ENCODE measurements at places on chromosomes 1 and 21.

- no peak for DNase-seq
Measured at GRCh38 chr1:118982821-118983557, 5.2 kb downstream of the TBX15 start.

- no peak for DNase-seq
Measured at GRCh38 chr1:184433956-184434502, 47.2 kb downstream of the C1orf21 start.

DNA sequence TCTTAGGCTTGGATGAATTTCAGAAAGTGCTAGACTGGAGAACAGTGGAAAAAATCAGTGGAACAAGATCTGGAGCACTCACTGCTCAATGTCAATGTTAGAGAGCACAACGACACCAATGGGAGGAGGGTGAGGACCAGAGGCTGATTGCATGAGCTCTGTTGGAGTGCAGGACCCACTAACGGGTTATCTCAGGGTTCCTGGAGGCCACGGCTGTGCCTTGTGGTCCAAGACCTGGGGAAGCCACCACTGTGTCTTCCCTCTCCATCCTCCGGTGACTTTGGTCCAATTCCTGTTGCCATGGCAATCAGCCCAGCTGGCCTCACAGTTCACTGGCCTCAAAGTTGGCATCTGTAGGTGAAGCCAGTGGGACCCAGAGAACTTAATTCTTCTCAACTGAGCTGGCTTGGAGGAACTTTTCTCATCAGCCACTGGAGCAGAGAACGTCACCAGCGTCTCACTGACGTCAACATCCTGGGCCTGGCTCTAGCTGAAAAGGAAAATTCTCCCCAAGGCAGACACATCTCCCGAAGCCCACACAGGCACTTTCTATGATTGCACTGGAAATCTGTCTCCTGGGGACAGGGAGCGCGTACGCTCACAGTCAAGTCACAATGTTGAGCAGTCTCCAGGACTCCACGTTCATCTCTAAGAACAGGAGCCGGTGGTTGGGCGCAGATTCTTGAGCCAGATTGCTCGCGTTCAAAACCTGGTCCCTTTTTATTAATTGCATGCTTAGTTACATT lies 21.9 kb upstream of the GPR157 start:
- no peak for DNase-seq

- no peak for DNase-seq
Measured at GRCh38 chr1:230700132-230700531, 13.8 kb downstream of the AGT start.

GRCh38 chr1:80363689-80364475 lies 1357.4 kb upstream of the ADGRL4 start:
- no peak for DNase-seq

DNA sequence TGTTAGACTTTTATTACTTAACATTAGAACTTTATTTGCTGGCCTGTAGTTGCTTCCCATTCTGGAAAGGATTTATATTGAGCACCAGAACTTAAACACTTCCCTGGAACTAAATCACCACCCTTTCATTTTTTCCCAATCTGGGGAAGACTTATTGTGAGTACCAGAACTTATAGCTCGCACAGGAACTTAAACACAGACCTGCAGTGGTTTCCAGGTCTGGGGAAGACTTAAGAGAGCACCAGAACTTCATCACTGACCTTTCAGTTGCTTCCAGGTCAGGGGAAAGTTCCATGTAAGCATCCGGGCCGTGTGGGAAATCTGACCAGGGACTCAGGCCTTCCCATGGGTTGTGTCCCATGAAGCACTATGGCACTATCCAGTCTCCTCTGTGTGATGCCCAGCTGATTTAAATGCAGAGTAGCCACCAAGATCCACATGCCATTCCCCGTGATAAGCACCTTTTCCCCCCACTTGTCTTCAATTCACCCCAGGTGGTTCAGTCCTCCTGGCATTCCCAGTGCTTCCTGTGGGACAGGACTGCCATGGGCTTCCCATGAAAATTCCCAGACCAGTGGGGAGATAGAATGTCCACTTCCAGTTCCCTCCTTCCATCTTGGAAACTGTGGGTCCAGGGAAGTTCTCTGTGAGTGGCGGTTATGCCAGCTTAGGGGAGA lies 48.9 kb downstream of the C4BPA start:
- no peak for DNase-seq

DNA sequence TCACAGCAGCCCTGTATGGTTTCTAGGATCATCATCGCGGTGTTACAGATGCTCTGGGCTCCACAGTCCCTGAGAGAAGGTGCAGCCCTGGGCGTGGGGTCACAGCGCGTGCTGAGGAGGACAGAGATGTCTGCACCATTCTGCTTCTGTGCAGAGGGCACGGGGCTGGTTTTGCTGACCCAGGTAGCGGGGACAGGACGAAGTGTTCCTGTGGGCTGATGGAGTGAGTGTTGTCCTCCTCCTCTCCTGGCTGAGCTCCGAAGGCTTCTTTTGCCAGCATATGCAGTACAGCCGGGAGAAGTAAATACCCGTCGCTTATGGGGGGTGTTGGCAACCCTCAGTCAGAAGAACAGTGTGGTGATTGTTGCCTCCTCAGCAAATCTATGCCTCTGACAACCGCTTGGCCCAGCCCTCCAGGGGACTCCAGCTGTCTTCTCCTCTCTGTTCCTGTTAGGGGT lies 101.5 kb downstream of the DDX20 start:
- no peak for DNase-seq

- DNase-seq, result no peak
Measured at GRCh38 chr21:44566403-44566802, 7.1 kb upstream of the KRTAP10-4 start.

DNA sequence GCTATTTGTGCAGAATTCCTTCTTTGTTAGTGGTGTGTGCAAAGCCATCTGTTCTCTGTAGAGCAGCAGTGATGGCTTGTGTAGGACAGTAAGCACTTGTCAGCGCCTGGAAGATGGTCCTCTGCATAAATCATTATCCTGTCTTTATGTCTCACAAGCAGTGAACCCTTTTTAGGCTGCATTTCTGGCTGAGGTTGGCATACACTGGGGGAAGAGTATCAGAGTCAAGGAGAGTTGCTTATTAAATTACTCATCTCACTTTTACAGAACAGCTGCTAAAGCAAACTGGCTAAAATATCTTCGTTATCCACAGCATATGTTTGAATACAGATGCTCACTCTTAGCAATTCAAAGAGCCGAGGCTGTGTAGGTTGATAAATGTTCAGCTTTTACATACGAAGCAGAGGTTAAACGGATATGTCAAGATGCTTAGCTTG lies 54.6 kb upstream of the NCAM2 start:
- no peak for DNase-seq

DNA sequence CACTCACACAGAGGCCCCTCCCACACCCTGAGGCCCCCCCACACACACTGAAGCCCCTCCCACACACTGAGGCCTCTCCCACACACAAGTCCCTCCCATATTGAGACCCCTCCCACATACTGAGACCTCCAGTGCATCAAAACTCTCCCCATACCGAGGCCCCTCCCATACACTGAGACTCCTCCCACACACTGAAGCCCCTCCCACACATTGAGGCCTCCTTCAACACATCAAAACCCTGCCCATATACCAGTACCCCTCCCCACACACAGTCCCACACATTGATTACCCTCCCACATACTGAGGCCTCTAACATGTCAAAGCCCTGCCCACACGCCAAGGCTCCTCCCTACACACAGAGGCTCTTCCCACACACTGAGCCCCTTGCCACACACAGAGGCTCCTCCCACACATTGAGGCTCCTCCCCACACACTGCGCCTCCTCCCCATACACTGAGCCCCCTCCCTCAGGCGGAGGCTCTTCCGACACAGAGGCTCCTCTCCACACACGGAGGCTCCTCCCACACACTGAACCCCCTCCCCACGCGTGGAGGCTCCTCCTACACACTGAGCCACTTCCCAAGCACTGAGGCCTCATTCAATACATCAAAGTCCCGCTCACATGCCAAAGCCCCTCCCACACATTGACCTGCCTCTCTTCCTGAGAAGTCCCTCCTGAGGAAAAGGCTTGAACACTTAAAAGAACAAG lies 392.3 kb downstream of the CAMTA1 start:
- DNase-seq, result no peak

DNA sequence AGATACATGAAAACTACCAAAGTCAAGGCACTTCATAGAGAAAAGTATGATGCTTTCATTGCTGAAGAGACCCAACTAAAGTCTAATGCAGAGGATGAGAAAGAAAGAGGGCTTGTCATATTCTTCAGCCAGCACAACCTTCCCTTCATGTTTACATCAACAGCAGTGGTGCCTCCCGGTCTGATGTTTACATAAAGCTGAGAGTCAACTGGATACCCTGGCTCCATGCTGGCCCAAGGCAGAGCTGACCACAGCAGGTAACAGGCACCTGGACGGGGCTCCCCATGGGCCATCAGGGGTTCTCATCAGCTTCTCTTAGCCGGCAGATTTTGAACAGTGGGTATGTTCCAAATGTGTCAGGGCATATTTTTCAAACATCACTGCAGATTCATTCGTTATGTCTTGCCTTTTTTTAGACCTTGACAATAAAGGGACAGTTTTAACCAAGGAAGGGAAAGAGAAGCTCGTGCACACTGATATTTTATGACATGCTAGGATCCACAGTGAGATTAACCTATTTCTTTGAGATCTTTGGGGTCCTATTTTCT lies 117.1 kb downstream of the NRIP1 start:
- DNase-seq, result no peak

DNA sequence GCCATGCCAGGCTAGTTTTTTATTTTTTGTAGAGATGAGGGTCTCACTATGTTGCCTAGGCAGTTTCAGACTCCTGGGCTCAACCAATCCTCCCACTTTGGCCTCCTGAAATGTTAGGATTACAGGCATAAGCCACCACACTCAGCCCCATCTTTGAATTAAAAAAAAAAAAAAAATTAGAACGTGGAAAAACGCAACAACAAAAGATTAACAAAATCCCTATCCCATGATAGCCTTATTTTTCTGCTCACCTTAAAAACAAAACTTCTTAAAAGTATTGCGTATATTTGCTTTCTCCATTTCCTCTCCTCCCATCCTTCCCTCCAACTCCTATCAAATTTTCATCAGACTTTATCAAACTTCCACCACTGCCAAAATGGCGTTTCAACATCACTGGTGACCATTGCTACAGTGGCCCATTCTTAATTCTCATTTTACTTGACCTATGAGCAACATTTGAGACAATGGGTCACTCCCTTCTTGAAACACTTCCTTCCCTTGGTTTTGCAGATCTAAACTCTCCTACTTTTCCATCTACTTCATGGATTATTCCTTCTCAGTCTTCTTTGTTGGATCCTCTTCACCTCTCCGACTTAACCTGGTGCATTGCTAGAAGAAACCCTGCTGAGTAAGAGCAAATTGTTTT lies 579 bp upstream of the ZNF684 start:
- DNase-seq, result no peak

DNA sequence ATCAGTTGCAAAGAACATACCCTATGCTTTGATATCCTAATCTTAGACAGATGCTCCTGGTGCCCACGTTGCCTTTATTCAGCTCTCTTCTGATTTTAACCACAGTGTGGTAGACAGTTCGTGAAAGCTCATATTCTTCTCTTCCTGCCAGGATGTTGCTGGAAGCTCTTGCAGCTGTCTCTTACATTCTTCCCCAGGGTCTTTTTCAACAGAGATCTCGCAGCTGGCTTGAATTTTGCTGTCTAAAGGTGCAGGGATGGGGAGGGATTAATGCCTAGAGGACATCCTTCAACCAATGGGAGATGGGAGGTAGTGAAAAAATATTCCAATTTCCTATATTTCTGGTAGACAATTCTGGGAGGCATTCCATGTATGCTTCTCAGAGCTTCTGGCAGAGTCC lies 150.0 kb upstream of the APP start:
- no peak for DNase-seq

DNA sequence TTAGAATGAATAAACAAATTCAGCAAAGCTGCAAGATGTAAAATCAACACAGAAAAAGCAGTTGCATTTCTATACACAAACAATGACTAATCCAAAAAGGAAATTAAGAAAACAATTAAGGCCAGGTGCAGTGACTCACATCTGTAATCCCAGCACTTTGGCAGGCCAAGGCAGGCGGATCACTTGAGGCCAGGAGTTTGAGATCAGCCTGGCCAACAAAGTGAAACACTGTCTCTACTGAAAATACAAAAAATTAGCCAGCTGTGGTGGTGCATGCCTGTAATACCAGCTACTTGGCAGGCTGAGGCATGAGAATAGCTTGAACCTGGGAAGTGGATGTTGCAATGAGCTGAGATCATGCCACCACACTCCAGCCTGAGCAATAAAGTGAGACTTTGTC lies 22.3 kb downstream of the THEM4 start:
- DNase-seq, result no peak

GRCh38 chr1:193348091-193348768 lies 161.8 kb upstream of the B3GALT2 start:
- no peak for DNase-seq

DNA sequence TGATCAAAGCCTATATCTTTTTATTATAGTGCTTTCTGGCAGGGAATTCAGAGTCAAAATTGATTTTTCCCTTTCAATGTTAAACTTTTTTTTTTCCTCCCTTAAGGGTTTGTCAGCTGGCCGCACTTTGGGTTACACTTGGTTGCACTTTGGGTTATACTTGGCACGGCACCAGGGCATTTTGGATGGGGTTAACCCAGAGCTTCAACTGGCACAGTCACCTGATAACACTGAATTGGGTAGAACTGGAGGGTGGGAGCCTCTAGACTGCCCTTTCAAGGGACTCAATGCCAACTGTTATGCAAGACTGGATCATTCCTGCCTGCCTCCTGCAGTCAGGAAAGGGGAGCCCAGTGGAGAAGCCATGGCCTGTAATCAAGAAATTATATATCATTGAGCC lies 211.5 kb downstream of the KCNJ6 start:
- no peak for DNase-seq

DNA sequence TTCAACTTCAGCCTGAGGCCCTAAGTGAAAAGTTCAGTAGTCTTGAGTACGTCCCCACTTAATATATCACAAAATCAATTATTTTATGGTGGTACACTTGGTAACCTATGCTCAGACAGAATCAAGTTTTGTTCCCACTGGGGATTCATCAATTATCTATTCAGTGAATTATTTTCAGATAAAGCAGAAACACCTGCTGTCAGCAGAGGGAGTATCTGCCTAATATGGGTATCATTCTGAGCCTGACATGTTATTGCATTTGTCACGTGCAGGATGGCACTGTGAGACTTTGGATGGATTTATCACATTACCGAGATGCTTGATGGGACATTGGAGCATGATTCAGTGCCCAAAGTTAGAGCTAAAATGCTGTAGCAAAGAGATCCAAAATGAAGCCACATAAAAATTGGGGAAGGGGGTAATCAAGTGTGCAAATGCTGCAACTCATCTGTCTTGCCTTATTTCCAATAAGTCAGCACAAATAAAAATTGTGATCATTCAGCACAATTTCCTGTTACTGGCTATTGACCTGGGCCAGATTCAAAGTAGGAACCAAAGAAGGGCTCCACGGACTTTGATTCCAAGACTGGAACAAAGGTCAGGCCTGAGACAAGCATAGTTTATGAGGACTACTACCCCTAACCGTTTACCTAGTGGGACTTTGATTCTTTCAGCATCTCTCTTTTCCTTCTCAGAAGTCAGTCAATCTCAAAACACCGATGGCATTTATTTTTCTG lies 657.6 kb downstream of the LMO4 start:
- DNase-seq, result no peak

DNA sequence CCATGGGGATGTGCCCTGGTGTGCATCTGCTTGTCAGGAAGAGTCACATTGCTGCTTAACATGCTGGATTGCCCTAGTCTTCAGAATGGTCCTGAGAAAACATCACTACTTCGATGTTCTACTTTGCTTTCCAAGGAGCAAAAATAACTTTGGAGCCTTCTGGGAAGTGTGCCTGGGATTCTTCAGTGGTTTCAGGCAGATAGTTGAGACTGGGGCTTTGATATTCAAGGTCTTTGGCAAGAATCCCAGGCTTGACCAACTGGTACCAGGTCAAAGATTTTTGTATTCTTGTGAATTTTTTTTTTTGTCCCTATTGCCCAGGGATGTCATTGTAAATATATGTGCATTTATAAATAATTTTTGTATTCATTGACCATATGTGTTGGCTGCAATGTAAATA lies 51.4 kb downstream of the LRIG2 start:
- DNase-seq, result no peak
